Progenitor cell of endocrine pancreas (in vitro differentiated cells): ENCODE measurements at places on chromosomes 13 and 19.

GRCh38 chr19:50876456-50876855 is 3.2 kb downstream of the KLK2 start:
- peaks cover 37% of the 10 kb centered on the region for H3K27me3 ChIP-seq
- DNase-seq = no peak
- H3K4me1 ChIP-seq = peaks cover 3% of the 10 kb centered on the region
- H3K36me3 ChIP-seq = no peaks in the 10 kb centered on the region
- no peak overlapping the region for H3K4me3 ChIP-seq
- no peak overlapping the region for H3K27ac ChIP-seq

GRCh38 chr13:41767801-41768200 is 193.1 kb downstream of the VWA8 start:
- no peak overlapping the region for H3K27ac ChIP-seq
- H3K36me3 ChIP-seq = peaks cover 5% of the 10 kb centered on the region
- no peak for DNase-seq
- no peak overlapping the region for H3K4me3 ChIP-seq

DNA sequence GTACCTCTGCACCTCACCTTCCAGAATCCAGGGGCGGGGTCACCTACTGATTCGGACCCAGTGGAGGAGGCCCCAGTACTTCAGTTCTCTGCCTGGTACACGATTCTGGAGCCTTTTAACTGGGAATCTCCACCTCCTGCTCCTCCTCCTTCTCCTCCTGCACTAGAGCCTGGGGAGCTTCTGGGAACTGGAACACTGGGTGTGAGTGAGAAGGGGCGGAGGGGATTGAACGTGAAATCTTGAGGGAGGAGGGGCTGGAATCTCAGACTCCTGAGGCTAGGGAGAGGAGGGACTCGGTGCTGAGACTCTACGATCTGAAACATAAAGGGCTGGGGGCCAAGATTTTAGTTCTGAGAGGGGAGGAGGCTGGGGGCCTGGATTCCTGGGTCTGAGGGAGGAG is at the start of gene KLK8:
Gene KLK8, minus strand, starts transcription at position 90 of the 400 bp plus-strand sequence. CDS start 437 bp downstream, outside the sequence.
- H3K27ac ChIP-seq = peak within 1 kb of the TSS; percentile 45
- DNase-seq = no peak
- no peak within 1 kb of the TSS for H3K4me3 ChIP-seq
- peaks cover 63% of the 10 kb centered on the region for H3K27me3 ChIP-seq
- no peaks in the 10 kb centered on the region for H3K36me3 ChIP-seq

DNA sequence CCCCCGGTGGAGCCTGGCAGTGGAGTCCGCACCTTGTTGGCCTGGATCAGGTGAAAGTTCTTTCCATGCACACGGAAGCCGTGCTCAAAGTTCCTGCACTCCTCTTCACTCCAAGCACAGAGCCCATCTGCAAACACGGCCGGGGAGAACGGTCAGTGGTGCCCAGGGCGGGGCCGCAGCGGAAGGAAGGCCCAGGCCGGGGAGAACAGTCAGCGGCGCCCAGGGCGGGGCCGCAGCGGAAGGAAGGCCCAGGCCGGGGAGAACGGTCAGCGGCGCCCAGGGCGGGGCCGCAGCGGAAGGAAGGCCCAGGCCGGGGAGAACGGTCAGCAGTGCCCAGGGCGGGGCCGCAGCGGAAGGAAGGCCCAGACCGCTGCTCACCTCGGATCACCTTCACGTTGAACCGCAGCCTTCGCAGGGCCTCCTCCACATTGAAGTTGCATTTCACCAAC is 20.6 kb upstream of the PLPP2 start:
- no peaks in the 10 kb centered on the region for H3K27me3 ChIP-seq
- H3K4me3 ChIP-seq = no peak overlapping the region
- no peak for DNase-seq
- no peak overlapping the region for H3K27ac ChIP-seq
- H3K36me3 ChIP-seq = peaks cover 19% of the 10 kb centered on the region
- no peaks in the 10 kb centered on the region for H3K4me1 ChIP-seq

- DNase-seq = no peak
- H3K27ac ChIP-seq = no peak overlapping the region
- no peaks in the 10 kb centered on the region for H3K27me3 ChIP-seq
- no peaks in the 10 kb centered on the region for H3K36me3 ChIP-seq
These were observed 90.1 kb downstream of the FOXO1 start for GRCh38 chr13:40576369-40576768.
